ENCODE measurements at places on chromosomes 12 and 14.

- DNase-seq: no peak
Measured at GRCh38 chr14:23345987-23346692, 6.5 kb downstream of the SLC22A17 start.

GRCh38 chr12:83865431-83865830 is 1047.2 kb downstream of the SLC6A15 start:
- DNase-seq: no peak

- DNase-seq: no peak
Measured at GRCh38 chr14:68333262-68333661, 459.6 kb downstream of the ZFP36L1 start.

DNA sequence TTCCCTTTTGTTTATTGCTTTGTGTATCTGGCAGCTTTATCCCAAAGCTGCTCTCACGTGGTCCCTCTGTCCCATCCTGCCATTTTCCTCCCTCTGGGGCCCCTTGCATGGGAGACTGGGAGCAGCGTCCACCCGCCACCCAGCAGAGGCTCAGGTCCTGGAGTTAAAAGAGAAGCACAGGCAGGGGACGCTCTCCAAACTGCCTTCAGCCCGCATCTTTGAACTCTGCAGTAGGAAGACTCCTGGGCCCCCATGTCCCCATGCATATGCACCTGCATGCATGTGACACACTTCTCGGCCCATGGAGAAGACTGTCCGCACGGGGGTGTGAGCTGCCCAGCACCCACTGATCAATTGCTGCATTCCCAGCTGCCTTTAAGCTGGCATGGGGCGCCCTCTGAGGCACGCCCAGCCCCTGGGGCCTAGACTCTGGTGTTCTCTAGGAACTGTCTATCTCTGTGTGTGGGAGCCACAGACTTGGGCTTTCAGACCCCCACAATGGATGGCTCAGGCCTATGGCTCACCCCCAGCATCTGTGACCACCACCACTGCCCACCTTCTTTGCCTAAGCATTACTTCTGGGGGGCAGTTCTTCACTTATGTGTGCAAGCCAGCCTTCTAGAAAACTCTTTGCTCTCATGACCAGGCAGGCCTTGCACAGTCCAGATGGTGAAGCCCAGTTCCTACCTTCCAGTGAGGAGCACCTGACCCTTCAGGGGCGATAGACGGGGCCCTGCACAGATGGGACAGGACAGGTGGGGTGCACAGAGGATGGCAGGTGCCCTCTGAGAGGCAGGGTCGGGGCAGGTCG is 96.1 kb upstream of the DIO3 start:
- no peak for DNase-seq

DNA sequence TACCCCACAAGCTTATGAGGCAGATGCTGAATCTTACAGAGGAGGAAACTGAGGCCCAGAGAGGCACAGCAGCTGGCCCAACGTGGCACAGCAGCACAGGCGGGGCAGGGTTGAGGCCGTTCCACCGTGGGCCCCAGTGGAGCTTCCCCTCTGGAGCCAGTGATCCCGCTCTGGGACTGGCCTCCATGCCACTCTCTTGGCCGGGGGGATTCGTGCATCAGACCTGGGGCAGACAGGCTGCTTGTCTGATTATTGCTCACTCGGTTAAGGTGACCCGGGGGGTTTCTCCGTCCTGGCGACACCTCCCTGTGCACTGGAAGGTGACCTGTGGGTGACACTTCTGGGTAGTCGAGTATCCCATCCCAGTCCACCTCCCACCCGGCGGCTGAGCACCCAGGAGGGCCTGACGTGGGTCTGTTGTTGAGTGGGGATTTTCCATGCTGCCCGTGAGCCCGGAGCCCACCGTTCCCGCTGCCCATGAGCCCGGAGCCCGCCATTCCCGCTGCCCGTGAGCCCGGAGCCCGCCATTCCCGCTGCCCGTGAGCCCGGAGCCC is 27.8 kb downstream of the NOC4L start:
- DNase-seq: no peak

DNA sequence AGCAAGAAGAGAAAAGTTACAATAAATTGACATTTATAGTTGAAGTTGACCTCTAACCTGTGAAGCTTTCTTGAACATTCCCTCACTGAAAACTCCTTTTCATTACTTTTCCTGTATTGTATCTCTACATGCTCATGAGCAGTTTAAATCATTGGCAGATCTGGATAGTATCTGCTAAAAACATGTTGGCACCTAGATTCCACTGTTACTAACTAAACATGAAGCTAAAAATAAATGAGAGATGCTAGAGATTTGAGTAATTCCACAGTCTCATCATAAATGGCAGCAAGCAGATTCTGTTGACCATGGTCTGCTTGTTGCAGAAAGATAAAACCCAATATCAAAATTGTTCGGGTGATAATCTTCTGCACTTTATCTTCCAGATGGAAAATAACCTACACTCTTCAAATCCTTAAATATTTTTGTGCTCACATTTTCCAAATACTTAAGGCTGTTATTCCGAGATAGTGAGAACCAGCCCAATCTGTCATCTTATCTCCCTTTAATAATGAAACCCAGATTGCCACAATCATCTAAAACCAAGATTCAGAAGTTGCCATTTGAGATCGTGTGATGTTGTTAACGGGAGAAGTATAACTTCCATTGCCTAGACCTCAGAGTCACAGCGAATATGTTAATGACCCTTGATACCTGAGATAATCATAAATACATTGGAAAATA is 171.0 kb upstream of the DAAM1 start:
- DNase-seq: no peak

- DNase-seq: no peak
Measured at GRCh38 chr12:46983393-46983793, 96.0 kb upstream of the PCED1B start.
